ENCODE measurements at places on chromosomes 7 and 10.

DNA sequence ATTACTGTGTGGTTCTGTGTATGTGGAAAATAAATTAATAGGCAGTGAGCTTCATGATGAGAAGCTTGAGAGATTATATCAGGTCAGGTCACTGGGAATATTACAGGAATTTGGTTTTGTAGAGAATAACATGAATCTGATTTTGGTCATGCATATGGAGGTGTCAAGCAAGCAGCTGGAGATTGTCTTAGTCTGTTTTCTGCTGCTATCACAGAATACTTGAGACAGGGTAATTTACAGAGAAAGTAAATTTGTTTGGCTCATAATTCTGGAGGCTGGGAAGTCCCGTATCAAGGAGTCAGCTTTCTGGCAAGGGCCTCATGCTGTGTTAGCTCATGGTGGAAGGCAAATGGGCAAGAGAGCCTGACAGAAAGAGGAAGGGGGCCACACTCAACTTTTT is 120.7 kb upstream of the FAM3C start:
- no peak for DNase-seq

DNA sequence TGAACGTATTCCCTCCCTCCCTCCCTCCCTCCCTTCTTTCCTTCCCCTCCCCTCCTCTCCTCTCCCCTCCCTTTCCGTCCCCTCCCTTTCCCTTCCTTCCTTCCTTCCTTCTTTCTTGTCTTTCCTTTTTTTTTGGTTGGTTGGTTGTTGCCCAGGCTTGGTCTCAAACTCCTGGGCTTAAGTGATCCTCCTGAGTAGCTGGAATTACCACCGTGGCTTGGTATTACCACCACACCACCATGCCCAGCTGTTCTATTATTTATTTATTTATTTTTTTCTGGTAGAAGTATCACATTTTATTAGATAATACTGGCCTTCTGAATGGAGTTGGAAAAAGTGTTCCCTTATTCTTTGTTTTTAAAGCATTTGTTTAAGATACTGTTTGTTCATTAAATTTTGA is 95.9 kb downstream of the PHF14 start:
- no peak for DNase-seq

- DNase-seq = no peak
Observed at GRCh38 chr10:29620112-29620690, 14.6 kb downstream of the SVIL start.

- no peak for DNase-seq
Observed at GRCh38 chr10:115657161-115657860, 564.1 kb downstream of the ATRNL1 start.

DNA sequence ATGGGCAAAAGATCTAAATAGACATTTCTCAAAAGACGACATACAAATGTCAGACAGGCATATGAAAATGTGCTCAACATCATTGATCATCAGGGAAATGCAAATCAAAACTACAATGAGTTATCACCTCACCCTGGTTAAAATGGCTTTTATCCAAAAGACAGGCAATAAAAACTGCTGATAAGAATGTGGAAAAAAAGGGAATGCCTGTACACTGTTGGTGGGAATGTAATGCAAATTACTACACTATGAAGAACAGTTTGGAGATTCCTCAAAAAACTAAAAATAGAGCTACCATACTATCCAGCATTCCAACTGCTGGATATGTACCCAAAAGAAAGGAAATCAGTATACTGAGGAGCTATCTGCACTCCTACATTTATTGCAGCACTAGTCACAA is 18.0 kb downstream of the GSDME start:
- DNase-seq = no peak

DNA sequence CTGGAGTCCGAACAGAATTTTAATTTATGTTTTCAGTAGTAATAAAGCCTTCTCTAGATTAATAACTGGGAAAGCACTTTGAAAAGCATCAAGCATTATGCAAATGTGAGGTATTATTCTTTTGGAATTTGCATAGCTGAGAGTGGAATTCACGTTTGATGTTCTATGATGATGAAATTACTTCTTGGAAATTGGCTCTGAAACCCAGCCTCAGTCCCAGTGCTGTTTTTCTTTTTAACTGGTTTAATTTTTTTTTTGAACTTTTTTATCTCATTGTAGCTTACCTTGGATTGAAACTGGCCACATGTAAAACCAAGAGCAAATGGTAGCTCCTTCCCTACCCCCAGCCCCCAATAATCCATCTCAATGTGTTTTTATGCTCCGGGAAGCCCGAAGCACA is 1.2 kb downstream of the TBXAS1 start:
- no peak for DNase-seq

DNA sequence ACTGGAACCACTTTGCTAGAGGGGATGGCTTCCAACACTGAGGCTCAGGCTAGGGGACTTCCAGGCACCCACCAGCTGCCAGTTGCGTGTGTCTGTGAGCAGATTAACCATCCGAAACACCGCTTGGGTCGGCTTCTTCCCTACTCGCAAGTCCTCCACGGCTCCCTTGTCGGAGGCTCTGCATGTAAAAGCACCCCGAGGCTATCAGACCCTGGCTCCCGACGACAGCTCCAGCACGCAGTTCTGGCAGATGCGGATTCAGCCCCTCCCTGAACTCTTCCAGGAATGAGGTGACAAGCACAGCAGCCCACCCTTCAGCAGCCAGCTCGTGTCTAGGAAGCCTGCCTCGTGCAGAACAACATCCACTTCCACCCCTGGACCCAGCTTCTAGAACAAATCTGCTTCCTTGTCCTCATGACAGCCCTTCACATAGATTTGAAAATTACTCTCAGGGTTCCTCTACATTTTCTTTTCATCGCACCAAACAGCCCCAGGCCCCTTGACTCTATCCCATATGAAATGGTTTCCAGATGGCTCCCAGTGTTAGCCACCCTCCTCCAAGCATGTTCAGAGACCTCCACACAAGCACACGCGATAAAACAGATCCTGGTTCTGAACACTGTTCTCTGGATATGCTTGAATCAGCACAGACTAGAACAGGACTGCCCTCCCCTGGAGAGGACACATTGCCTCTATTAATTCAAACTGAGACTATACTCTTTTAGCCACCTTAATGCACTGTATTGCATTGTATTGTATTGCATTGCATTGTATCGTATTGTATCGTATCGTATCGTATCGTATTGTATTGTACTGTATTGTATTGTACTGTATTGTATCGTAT is 44.6 kb downstream of the SLIT1 start:
- no peak for DNase-seq

GRCh38 chr7:7771452-7771851 is 53.0 kb upstream of the RPA3 start:
- no peak for DNase-seq

DNA sequence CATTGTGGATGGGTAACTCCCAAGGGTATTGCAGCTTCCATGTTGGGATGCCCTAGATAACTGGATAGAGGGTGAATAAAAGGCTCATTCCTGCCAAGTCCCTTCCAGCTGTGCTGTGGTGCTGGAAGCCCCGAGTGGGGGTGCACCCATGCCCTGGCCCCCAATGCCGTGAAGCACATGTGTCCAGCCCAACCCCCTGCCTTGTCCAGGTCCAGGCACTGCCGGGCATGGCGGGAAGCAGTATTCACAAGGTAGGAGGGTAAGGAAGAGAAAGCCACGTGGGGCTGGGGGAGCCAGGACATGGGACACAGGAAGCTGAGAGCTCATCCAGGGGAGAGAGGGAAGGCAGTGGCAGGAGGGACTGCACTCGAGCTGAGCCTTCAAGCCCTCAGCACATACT is 148.2 kb upstream of the CDCA7L start:
- no peak for DNase-seq

All from activated naive CD8-positive, alpha-beta T cell treated with anti-CD3 and anti-CD28 coated beads, Interleukin-2, amount 50 U/mL, for 16 hours (primary cell).